ENCODE measurements at places on chromosomes 6 and 20. TPM values are rescaled to one million over a fixed set of nuclear protein-coding genes. Genes with fewer than 3 reads are reported as not detected.

DNA sequence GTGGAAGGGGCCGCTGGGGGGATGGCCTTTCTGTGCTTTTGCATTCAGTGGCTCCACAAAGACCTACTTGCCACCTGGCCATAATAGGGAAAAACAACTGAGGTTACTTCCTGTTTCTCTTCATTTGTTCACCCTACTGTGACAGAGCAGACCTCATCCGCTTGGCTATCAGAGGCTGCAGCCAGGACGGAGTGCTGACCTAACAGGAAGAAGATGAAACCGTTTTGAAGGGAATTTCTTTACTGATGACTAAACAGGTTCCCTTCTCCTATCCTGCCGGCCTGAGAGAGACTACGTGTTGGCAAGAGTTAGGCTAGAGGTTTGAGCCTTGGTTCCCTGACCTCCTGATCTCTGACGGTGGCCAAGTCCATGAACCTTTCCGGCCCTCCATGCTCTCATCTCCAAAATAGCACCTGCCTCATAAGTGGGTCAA lies 21.3 kb downstream of the PRR18 start:
- no peak for DNase-seq

DNA sequence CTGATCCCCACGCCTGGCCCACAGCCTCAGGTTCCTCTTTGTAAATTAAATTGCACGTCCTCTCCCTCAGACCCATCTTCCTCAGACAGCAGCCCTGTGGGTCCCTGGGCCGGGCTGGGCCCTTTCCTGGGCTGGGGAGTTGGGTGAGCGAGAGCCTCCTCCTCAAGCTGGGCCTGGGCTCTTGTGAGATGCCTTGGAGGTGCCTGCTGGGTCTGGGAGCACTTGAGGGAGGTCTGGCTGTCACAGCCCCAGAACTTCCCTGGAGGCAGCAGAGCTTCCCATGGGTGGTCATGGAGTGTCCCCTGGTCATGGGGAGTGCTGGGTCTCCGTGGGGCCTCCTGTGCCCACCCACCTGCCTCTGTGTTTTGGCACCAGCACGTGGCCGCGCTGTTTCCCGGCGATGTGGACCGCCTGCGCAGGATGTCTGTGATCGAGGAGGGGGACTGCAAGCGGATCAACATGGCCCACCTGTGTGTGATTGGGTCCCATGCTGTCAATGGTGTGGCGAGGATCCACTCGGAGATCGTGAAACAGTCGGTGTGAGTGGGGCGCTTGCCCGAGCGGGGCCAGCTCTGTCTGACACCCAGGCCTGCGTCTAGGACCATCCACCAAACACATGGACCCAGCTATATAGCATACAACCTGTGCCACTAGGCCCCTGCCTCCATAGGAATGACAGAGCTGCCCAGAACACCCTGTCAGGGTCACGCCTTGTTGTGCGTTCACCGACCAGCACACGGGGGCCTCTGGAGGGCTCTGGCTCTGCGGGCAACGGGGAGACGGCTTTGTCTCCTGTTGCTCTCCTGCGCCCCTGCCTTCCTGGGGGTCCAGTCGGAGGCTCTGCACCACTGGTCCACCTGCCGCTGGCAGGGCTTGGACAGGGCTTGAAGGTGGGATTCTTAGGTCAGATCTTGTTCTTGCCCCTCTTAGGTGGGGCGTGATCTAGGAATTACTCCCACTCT lies 33.0 kb downstream of the PYGB start:
- no peak for DNase-seq

BPIFB2 gene
- polyA plus RNA-seq, result not detected

SLC2A10 gene
- 16.1 TPM for polyA plus RNA-seq

NKAIN4 gene
- polyA plus RNA-seq, result 29.5 TPM

CST3 gene
- polyA plus RNA-seq, result 101 TPM

- no peak for DNase-seq
Measured at GRCh38 chr6:31345026-31345730, 11.8 kb downstream of the HLA-B start.

KPNA5 gene
- 14.0 TPM for polyA plus RNA-seq

DNA sequence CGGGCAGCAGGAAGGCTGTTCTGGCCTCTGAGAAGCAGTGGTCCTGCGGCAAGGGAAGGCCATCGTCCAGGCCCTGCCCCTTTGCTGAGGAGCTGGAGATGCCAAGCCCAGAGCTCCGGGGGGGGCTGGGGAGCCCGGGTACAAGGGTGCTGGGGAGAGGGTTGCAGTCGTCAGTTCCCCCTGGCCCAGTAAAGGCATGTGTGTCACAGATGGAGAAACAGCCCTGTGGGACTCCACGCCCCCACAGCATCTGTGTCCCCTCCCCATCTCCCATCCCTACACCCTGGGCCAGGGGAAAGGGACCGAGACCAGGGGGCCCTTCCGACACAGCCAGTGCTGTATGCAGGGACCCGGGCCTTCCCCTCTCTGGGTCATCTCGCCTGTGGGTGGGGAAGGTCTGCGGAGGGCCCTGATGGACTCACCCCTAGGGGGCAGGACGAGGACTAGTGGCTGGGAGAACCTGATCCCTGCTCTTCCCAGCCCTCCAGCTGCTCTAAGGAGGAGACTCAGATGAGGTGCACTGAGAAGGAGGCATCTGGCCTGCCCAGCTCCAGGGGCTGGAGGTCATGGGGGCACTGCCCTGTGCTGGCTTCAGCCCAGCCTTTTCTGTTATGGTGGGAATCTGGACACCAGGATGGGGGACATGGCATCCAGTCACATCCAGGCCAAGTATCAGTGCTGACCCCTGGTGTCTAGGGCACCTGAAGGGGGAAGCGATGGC lies 609 bp downstream of the MYL9 start:
- DNase-seq, result no peak

GRCh38 chr6:49909563-49909962 lies 43.2 kb upstream of the CRISP1 start:
- peak; percentile 16 for DNase-seq

KCNS1 gene
- polyA plus RNA-seq, result not detected

DNA sequence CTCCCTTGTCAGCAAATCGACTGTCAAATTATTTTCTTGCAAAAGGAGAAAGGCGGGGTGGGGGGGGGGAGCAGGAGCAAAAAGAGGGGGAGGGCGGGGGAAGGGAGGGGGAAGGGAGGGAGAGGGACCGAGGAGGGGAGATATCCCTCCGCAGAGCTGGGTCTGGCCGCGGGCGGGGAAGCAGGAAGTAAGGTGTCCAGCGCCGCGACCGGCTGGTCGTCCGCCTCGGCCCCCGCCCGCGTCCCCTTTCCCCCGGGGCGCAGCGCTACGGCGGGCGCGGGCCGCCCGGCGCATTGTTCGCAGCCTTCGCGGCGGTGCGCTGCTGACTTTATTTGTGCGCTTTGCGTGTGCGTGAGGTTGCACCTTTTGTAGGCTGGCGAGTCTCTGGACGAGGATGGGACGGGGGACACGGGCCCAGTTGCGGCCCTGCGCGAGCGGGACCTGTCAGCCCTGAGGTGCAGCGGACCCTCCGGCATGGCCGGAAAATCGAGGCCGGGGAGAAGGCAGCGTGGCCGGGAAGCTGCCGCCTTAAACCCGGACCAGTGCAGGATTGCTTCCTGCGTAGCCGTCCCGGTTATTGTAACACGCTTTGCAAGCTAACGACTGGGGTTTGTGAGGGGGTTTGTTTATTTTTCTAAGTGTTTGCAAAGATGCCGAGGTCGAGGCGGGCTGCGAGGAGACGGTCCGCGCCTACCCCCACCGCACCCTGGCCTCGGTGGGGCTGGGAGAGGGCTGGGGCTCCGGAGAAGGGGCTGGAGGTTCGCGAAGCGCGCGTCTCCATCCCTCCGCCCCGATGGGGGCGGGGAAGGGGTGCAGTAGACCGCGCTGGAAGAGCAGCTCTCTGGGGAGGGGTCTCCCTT lies 675 bp upstream of the TRERF1 start:
- peak; percentile 60 for DNase-seq

All from forelimb muscle (tissue), 1 donor.